ENCODE measurements at places on chromosomes 6 and 20.

- no peak for DNase-seq
Measured at GRCh38 chr6:132227904-132228303, 173.4 kb downstream of the MOXD1 start.

- no peak for DNase-seq
Measured at GRCh38 chr20:4299773-4300172, 284.4 kb upstream of the RNF24 start.

DNA sequence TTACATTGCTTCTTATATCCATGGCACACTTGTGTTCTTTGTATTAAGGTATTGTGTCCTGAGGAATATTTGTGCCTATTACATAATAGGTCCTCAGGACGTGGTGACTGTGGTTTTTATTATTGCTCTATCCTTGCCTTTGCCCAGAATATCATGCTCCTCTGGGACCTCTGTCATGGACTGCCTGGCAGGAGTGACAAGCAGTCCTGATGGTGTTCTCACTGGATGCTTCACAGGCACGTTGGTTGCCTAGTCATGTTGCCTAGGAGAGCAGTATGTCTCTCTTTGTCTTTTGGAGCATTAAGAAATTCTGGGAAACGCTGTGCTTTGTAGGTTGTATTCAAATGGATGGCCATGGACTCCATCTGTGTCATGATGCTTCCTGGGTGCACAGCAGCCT, 24.7 kb upstream of the MROH8 start:
- DNase-seq, result no peak

GRCh38 chr20:62635852-62636251, 6.5 kb upstream of the SLCO4A1 start:
- no peak for DNase-seq

DNA sequence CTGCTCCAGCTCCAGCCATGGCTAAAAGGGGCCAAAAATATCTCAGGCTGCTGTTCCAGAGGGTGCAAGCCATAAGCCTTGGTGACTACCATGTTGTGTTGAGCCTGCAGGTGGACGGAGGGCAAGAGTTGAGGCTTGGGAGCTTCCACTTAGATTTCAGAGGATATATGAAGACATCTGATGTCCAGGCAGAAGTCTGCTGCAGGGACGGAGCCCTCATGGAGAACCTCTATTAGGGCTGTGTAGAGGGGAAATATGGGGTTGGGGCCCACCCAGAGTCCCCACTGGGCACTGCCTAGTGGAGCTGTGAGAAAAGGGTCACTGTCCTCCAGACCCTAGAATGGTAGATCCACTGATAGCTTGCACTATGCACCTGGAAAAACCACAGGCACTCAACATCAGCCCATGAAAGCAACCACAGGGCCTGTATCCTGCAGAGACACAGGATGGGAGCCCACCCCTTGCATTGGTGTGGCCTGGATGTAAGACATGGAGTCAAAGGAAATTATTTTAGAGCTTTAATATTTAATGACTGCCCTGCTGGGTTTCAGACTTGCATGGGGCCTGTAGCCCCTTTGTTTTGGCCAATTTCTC, 70.5 kb downstream of the NINL start:
- no peak for DNase-seq

GRCh38 chr20:59718751-59719150, 114.4 kb downstream of the PHACTR3 start:
- DNase-seq, result no peak

DNA sequence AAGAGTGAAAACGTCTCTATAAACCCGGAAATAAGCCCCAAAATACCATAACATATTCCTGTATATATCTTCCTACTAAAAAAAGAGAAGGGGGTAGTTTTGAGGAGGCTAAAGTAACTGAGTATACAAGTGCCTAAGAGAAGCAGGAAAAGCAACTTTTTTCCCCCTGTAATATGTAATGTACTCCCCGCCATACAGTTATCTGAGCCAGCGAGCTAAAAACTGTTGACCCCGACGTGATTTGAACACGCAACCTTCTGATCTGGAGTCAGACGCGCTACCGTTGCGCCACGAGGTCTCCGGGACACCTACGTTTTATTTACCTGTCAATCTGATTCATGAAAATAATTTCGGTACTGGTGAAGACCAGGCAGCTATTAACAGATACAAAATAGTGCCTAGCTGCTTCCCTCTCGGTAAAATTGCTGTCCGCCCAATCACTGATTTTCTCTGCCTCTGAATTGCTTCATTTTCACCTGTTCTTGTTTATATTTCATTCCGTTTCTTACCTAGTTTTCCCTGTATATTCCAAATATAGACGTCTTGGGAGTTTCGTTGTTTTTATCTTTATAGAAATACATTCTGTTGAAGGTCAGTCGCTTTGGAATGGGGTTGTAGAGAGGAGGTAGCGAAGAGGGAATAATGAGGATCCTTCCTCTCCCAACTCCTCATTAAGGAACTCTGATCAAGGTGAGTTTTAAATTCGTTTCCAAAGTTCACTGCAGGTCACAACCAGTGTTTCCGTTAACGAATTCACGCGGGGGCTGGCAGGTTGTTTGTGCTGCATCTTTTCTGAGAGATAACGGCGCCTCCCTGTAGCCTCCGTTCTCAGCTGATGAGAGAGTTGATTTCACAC, 33.6 kb upstream of the BTN3A2 start:
- no peak for DNase-seq

GRCh38 chr6:149254253-149254652, 63.3 kb upstream of the TAB2 start:
- DNase-seq, result no peak

GRCh38 chr20:39778431-39778830, 816.3 kb downstream of the DHX35 start:
- DNase-seq, result no peak

- DNase-seq, result no peak
Measured at GRCh38 chr6:165729307-165729936, 66.4 kb upstream of the PDE10A start.

DNA sequence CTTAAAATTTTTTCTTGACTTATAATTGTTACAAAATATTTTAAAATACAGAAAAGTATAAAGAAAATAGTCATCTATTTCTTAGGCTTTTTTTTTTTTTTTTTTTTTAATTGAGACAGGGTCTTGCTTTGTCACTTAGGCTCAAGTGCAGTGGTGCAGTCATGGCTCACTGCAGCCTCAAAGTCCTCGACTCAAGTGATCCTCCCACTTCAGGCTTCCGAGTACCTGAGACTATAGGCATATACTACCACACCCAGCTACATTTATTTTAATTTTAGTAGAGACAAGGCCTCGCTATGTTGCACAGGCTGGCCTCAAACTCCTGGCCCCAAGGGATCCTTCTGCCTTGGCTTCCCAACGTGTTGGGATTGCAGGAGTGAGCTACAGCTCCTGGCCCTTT, 5.3 kb upstream of the ACAT2 start:
- DNase-seq, result no peak

GRCh38 chr6:157962601-157963302, 18.9 kb upstream of the SYNJ2 start:
- no peak for DNase-seq

DNA sequence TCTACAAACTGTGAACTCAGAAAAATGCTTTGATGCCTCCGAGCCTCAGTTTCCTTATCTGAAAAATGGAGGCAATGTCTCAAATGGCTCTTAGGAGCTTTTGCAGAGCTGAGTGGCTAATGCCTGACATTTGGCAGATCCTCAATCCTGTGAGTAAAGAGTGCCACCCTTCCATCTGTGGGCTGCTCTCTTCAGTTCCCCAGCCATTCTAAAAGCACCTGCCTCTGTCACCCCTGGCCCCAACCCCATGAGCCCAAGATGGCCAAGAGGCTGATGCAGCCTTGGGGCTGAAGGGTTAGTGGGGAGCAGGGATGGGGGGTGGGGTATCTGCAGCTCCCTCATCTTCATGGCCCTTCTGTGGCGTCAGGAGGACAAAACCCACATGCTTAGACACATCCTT, 14.5 kb upstream of the GUCA1A start:
- no peak for DNase-seq

GRCh38 chr6:36920546-36920945, 34.0 kb upstream of the PI16 start:
- DNase-seq, result no peak

DNA sequence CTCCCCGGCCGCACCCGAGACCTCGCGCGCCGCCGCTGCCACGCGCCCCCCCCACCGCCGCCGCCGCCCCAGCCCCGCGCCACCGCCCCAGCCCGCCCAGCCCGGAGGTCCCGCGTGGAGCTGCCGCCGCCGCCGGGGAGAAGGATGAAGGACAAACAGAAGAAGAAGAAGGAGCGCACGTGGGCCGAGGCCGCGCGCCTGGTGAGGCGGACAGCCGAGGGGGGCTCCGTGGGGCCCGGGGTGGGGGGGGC, 426 bp downstream of the ASXL1 start:
- DNase-seq, result no peak

GRCh38 chr20:60281295-60281694, 323.1 kb downstream of the CDH26 start:
- DNase-seq, result no peak

GRCh38 chr6:165181951-165182414, 127.4 kb downstream of the C6orf118 start:
- DNase-seq, result no peak

DNA sequence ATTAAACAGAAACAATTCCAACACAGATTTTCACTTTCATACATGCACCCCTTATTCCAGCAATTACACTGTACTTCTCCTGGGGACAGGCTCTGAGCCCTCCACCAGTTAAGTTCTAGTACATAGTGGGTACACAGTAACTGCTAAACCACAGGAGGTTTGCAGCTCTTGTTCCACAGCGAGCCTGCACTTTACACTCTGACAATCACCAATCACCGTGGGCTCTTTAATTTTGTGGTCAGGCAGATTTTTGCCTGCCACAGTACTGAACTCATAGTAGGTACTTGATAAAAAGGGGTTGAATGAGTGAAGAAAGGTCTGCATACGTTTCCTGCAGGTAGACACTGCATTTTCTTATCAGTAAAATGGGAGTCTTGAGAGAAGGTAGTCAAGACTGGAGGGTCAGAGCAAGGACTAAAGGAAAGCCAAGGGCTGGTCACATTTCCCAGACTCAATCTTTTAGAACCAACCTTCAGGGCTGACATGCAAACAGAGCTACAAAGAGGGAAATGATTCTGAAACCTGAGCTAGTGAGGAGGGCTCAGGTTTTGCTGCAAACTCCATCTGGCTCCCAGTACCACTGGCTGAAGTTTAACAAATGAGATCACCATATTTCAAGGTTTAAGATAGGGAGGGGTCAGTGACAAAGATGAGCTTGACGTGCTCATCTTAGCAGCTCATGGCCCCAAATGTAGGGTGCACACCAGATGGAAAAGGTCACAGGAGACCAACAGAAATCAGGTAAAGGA, 404.6 kb downstream of the BTBD9 start:
- no peak for DNase-seq

- DNase-seq, result no peak
Measured at GRCh38 chr6:44221961-44222335, 1.4 kb upstream of the SLC29A1 start.

- DNase-seq, result no peak
Measured at GRCh38 chr6:106811088-106811686, 163.3 kb downstream of the CD24 start.

DNA sequence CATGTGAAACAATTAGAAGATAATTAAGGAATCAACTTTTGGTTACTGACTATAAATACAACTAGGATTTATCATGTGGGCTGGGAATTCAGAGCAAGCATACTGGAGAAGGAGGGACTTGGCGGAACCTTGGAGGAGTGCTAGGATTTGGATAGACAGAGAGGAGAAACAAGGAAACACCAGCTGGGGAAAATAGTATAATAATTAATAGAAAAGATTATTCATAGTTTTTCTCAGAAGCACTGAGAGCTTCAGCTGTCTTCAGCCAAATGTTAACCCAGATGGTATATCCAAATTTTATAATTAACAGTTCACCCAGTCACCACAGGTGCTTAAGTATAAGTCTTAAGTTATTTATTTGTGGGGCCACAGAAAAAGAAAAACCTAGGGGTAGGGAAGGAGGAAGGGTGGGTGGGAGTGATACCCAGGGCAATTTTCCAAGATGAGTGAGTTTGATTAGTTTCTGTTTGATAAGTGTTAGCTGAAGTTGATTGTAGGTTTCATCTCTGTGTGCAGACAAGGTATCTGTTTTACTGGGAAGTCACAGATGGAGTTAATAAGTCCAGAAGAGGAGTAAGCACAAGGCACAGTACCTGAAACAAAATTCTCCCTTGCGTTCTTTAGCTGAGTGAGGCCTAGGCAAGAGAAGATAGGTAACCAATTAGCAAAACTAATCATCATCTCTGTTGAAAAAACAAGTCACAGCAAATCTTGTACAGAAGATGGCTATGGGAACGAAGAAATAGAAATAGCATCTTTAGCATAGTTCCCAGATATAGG, 175.5 kb downstream of the TFAP2B start:
- DNase-seq, result no peak

GRCh38 chr6:138864343-138864890, 68.5 kb downstream of the ECT2L start:
- DNase-seq, result no peak

DNA sequence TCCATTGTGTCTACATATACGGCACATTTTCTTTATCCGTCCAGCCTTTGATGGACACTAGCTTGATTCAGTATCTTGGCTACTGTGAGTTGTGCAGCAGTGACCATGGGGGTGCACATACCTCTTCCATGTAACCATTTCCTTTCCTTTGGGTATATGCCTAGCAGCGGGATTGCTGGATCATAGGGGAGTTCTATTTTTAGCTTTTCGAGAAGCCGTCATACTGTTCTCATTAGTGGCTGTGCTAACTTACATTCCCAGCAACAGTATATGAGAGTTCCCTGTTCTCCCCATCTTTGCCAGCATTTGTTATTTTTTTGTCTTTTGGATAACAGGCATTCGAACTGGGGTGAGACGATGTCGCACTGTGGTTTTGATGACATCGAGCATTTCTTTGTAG, 395.0 kb downstream of the SMOC2 start:
- no peak for DNase-seq

- no peak for DNase-seq
Measured at GRCh38 chr20:21632031-21632734, 73.3 kb upstream of the PAX1 start.

DNA sequence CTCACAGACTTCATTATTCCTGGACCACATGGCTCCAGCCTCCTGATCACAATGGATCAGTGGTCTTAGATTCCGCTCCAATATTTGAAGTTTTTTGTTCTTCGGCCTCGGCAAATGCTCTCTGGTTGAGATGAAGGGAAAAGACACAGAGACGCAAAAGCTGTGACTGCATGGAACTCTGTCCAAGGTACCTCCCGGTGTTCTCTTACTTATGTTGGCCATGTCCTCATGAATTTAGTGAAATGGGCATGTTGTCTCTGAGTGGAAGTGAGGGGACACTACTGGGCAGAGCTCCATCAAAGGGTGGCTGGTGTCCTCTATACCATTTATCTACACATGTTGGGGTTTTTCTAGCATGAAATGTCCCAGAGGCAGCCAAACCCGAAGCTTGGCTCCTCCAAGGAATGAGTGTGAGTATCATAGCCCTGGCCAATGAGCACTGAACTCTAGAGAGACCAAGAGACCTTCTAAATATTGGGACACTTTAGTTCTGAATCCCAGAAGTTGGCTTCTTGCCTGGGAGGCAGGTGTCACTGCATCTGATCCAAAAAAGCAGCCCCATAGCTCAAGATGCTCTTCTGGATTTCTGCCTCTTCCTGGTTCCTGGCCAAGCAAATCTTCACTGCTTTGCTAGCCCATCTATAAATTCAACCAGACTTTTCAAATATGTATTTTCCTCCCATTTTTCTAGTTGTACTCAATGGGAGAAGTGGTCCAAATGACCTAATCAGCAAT, 34.1 kb downstream of the HLA-G start:
- no peak for DNase-seq

- no peak for DNase-seq
Measured at GRCh38 chr6:10460096-10460495, 45.2 kb upstream of the TFAP2A start.
